Left ventricle myocardium superior (tissue), 1 donor: ENCODE measurements at places on chromosomes 1 and 21.

DNA sequence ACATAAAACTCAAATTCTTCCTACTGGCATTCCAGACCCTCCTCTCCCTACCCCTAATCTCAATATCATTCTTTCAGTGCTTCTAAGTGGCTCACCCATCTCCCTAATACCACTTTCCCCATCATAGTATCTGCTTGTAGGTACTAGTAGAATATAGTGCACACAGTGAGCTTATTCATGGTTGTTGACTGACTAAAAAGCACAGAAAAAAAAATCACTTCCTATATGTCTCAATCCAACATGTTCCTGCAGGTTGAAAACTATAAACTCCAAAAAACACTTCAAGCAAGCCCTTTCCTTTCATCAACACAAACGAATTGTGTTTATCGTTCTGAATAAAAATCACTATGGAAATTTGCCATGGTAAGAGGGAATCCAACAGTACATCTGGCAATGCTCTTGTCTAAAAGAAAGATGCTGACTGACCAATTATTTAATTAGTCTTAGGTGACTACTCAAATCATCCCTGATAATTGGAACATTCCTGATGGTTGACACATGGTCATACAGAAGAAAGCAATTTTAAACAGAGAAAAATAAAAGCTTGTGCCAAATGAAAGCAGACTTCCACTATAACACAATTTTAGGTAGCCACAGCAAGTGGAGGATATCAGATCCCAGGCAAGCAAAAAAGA lies 87.1 kb downstream of the NDUFS5 start:
- DNase-seq = no peak

DNA sequence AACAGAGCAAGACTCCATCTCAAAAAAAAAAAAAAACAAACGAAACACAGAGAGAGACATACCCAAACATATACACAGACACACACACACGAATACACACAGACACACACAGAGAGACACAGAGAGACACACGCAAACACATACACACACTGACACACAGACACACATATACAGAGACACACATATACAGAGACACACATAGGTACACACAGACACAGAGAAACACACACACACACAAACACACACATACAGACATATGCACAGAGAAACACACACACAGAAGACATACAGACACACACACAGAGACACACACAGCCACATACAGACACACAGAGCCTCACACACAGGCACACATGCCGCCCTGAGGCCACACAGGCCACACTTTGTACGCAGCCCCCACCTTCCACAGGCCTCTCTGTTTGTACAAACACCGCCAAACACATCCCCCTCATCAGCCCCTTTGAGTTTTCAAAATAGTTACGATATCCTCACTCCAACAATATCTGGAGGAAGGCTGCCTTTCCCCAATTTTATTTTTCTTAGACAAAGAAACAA lies 57.5 kb upstream of the ABCG1 start:
- no peak for DNase-seq

DNA sequence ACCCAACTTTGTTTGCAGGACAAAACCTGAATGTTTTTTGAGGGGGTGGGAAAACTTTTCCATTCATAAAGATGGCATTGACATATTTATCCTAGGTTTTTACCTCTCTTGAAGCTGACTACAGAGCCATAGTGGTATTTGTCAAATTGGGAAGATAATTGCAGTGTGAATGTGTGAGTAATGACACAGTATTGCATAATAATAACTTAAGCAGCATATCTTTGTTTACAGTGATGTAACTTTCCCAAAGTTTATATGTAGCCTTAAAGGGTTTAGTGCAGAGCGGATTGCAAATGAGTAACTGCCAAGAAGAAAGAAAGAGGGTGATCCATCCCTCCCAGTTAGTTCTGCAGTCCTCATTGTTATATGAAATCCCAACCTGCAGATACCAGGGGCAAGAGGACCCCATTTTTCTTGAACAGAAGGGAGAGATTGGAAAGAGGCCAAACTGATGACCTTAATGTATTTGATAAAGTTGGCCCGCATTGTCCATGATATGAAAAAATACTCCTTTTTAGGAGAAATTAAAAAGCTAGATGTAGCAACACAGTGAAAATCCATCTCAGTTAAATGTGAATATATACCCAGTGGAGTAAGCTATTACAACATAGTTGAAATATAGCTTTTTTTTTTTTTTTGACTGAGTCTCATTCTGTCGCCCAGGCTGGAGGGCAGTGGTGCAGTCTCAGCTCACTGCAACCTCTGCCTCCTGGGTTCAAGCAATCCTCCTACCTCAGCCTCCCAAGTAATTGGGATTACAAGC lies 23.7 kb upstream of the NFIA start:
- DNase-seq = no peak

DNA sequence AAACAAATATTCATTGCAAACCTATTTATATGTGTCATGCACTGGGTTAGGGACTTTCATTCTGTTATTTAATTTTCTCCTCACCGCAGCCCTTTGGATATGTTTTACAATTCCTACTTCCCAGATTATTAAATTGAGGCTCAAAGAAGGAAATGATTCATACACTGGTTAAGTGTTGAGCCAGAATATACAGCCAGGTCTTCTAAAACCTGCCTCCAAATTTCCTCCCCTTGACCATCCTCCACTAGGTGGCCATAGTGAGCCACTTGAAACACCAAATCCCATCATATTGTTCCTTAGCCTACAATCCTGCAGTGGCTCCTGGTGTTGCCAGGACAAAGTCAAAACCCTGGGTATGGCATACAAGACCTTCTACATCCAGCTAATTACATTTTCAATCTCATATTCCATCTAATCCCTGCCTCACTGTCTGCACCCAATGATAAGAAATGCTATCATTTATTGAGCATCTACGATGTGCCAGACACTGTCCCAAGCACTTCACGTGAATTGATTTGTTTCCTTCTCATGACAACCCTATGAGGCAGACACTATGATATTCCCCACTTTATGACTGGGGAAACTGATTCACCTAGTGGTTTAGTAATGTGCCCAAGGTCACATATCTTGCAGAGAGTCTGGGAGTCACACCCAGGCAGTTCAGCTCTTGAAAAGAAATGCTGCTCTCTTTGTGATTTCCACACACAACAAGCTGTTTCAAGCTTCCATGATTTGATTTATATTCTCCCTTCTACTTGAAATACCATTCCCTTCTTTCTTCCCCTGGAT lies 23.6 kb upstream of the KIRREL1 start:
- no peak for DNase-seq

DNA sequence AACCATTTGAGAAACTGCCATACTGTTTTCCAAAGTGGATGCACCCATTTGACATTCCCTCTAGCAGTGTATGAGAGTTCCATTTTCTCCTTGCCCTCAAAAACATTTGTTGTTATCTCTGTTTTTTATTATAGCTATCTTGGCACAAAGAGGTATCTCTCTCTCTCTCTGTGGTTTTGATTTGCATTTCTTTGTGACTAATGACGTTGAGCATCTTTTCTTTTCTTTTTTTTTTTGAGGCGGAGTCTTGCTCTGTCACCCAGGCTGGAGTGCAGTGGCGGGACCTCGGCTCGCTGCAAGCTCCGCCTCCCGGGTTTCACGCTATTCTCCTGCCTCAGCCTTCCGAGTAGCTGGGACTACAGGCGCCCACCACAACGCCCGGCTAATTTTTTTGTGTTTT lies 17.4 kb upstream of the ZMYM6 start:
- no peak for DNase-seq

DNA sequence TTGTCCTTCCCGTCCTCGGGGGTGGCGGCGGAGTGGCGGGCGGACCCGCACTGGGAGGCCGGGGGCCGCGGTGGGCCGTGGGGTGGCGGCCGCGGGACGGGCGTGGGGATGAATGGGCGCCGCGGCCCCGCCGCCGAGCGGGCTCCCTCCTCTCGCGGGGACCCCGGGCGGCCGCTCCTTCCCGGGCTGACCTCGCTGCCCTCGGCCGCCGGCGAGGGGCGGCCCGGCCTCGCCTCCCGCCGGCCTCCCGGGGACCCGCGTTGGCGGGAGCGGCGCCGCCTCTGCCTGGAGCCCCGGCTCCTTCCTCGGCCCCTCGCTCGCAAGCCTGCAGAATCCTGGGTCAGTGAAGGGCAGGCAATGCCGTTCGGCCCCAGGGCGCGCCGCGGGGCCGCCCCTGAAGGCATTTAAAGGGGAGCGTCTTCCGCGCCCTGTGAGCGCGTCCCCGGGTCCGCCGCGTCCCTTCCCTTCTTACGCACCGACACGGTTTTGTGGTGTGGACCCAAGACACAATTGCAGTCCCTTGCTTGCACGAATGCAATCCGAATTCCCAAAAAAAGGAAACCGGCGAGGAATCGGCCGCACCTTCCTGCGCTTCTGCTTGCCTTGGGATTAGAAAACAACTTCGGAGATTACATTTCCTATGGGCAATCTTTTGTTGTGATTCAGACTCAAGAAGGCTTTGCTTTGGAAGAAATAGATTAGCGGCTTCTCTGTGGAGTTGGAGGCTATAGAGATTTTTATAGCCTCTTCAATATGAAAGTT lies 776 bp downstream of the ITSN1 start:
- DNase-seq = peak; percentile 68

- no peak for DNase-seq
Observed at GRCh38 chr21:40099809-40100208, 232.6 kb downstream of the PCP4 start.

DNA sequence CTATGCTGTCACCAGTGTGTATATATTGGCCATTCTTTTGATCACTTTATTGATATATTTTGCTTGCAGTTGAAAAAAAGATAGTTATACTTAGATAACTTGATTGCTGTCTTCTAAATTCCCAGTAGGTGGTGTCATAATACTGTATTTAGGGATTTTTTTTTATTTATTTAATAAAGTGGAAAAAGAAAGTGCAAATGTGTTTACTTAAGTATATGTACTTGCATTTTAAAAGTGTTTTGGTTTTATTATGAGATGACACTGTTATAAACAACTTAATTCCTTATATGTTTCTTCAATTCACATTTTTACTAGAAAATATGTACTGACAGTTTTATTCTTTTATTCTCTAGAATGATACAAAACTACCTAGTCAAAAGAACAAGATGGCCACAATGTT lies 164.8 kb downstream of the USP25 start:
- no peak for DNase-seq

- DNase-seq = no peak
Observed at GRCh38 chr1:101241485-101242225, 4.8 kb downstream of the S1PR1 start.
